ENCODE measurements at places on chromosomes 16 and 17.
A peak's percentile ranks its signal among the peaks of the same experiment; 100 is the strongest.

DNA sequence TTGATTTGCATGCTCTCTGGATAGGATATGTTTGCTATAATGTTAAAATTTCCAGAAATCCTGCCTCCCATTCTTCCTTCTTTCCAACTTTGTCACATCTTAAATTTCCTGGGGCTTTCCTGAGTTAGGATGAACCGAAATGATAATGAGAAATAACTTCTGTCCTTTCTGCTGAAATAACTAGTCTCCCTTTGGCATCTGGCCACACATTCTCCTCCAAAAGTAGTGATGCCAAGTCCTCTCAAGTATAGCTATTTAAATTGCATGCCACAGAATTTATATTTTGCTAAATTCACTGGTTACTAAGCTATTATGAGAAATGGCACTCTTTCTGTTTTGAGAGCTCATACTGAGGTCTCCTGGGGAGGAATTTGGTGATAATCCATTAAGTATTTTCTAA lies 30.6 kb downstream of the FAM20A start:
- DNase-seq: no peak

- DNase-seq: no peak
Observed at GRCh38 chr17:63917646-63918045, 993 bp downstream of the GH1 start.

DNA sequence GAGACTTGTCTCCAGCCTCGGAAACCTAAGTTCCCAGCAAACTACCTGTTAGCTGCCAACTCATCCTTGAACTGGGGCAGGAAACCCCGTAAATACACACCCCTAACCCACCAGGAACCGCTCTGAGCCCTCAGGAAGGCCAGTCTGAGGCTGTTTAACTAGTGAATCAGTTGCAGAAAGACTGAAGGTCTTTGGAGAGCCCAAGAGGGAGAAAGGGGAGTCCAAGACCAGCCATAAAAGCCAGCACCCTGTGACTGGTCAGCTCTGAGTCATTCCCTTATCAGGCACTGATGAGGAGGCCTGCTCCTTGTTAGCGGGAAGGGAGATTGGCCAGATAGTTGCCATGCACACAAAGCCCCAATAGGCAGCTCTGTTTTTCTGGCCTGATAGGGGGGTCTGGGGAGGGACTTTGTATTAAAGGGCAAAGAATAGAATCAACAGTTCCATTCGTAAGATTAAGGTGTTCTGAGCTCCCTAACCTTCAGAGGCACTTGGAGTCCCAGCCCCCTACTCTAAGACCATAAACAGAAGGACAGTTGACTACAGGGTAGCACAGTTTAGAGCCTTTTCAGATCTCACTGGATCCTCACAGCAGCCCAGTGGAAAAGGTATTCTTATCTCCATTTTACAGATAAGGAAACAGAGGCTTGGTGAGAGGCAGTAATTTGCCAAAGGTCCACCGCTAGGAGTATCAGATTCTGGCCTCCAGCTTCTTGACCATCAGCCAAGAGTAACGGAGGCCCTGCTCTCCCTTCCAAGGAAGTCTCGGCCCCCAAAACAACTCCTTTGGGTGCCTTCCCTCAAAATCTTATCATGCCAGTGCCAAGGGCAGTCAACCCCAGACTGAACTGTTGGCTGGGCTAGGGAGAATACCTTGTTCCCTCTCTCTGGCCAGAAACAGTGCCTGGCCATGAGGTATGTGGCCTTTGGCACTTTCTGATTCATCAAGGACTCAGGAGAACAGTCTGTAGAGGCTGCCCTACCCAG lies 2.2 kb upstream of the KRT19 start:
- no peak for DNase-seq

- DNase-seq: no peak
Observed at GRCh38 chr17:4087911-4088693, 54.7 kb downstream of the ZZEF1 start.

DNA sequence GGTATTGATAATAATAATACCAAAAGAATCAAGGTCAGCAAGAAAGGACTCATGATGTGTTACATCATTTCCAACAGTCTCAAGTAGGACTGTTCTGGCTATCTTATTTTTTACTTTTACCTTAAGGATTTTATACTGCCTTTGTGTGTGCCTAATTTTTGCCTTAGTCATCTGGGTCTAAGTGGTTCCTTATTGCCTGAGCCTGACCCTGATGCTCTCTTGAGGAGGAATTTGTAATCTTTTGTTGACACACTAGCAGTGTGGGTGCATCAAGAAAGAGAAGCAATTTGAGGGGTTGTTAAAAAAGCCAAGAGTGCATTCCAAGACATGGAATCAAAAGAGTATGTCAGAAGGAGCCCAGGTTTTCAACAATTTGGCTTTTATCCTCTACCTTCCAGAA lies 59.3 kb downstream of the TMEM100 start:
- peak; percentile 49 for DNase-seq

DNA sequence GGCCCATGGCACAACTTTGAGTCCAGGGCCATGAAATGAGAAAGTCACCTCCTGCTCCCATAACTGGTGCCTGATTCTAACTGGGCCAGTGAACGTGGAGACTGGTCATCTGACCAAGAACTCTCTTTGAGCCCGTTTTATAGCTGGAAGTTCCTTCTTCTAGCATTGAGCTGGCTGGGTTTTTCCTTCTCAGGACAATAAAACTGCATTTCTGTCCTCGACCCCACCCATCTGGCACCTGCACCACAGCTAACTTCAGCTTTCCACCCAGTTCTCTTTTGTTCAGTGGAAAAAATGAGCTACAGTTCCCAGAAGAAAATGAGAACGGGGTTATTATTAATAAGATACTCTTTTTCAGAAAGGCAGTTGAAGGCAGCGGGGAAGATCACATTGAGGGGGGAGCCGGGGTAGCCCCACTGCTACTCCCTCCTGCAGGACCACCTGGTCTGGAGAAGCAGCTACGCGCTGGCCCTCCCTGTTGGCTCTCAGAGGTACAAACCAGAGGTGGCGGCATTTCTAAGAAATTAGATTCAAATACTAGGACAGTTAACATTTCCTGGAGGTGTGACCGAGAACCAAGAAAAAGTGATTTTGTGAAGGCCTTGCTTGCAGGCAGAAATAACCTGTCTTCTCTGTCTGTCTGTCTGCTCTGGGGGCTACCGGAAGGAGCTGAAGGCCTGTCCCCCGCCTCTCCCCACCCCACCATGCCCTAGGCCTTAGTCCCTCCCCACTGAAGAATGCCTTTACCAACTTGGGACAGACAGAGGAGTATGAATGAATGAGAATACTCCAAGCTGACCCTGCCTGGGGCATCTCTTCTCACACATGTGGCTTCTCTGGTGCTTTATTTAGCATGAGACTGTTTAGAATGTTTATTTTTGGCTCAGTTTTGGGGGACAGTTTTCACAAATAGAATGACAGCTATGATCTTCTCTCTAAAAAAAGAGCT lies 123.9 kb downstream of the XYLT1 start:
- peak; percentile 70 for DNase-seq

DNA sequence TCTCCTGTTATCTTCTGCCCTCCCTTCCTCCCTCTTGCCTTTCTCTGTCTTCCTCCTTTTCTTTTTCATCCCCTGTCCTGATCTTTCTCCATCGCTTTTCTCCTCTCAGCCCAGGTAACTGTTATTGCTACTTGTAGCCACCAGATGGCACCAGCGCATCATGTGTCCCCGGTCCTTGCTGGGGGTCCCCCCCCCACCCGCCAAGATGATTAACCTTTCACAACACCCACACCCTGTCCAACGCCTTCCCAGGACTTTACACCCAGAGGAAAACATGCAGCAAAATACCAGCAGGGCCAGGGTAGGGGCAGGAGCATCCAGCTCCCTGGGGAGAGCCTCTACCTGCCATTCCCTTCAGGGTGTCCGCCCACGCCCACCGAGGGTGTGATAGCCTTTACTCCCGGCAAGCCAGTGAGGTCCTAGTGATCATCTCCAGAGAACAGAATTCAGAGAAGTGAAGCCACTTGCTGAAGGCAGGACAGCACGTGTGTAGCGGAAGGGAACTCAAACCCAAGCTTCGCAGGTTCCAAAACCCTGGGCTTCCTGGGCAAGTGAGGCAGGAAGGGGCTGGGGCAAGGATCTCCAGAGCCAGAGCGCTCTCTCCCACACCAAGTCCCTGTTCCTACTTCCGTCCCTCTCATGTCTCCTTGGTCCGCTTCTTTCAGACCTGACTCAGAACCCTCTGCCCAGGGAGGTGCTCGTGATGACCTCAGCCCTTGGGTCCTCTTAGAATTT lies 13.4 kb upstream of the TAC4 start:
- peak; percentile 43 for DNase-seq

- DNase-seq: no peak
Observed at GRCh38 chr16:51854401-51854951, 692.5 kb downstream of the TOX3 start.

GRCh38 chr17:73731733-73732132 lies 87.5 kb upstream of the SDK2 start:
- peak; percentile 89 for DNase-seq

GRCh38 chr17:68103148-68103547 lies 67.6 kb downstream of the KPNA2 start:
- DNase-seq: no peak

DNA sequence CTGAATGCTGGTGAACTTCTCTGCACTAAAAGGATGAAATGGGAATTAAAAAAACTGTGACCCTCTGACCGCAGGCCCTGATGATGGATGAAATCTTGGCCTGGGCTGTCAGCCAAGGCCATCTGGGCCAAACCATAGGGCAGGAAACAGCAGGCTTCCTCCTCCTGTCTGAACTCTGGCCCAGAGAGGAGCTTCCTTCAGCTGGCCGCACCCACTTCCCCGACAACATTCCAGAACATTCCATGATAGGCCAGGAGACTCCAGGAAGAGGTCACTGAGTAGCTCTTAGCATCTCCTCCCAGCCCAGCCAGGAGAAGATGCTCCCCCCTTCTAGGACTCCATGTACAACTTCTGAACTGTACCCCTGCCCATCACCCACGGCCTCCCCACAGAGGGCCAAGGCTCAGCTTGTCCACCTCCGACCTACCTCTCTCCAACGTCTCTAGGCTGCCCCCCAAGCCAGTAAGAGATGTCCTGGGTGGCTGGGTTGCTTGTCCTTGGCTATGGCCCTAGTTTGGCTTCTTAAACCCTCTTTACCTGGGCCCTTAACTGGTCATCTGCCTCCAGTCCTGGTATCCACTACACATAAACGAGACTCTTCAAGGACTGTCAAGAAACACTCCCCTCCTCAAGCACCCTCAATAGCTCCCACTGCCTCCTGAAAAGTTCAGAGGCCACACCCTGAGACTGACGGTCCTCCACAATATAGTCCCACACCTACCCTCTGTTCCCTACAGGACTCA lies 1.7 kb downstream of the RPH3AL start:
- DNase-seq: peak; percentile 88

DNA sequence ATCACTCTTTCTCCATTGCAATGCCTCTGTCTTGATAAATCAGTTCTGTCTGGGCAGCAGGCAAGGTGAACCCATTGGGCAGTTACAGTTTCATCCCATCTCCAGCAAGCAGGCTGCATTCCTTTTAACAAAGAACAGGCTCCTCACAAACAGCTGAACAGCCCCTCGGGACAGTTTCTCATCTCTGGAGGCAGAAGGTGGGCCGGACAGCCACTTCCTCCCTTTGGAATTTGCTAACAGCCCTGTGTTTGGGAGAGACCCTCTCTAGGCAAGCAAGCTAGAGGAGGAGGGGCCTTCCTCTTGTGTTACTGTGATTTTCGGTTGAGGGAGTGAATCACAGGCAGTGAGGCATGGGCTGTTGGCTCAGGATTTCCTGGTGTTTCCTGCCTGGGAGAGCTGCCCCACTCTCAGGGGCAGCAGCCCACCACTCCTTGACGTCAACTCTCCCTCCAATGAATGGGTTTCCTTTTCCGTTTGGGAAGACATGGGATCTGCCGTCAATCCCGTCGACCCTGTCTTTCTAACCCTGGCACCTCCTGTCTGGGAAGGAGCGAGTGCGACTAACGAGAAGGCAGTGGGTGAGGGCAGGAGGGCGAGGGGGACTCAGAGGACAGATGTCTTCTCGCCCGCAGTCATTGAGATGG lies 3.7 kb upstream of the PGS1 start:
- peak; percentile 36 for DNase-seq

- DNase-seq: no peak
Observed at GRCh38 chr16:53713403-53714204, 9.6 kb downstream of the FTO start.

GRCh38 chr17:74686761-74687160 lies 26.0 kb downstream of the CD300LF start:
- DNase-seq: peak; percentile 78

- DNase-seq: peak; percentile 68
Observed at GRCh38 chr17:64240261-64240740, 22.8 kb downstream of the TEX2 start.

Data from suppressor macrophage (primary cell).